CD4-positive, alpha-beta T cell treated with Interleukin-6 for 4 hours (primary cell): ENCODE measurements at places on chromosomes 16 and 17.

DNA sequence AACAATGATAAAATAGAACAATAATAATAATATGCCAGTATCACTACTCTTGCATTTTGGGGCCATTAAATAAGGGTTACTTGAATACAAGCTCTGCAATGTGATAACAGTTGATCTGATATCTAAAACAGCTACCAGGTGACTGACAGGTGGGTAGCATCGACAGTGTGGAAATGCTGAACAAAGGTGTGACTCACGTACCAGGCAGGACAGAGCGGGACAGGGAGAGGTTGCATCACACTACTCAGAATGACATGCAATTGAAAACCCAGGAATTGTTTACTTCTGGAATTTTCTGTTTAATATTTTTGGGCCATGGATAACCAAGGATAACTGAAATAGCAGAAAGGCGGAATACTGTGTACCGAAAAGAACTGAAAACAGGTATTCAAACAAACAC, 15.8 kb upstream of the ZNF19 start:
- no peak for DNase-seq

DNA sequence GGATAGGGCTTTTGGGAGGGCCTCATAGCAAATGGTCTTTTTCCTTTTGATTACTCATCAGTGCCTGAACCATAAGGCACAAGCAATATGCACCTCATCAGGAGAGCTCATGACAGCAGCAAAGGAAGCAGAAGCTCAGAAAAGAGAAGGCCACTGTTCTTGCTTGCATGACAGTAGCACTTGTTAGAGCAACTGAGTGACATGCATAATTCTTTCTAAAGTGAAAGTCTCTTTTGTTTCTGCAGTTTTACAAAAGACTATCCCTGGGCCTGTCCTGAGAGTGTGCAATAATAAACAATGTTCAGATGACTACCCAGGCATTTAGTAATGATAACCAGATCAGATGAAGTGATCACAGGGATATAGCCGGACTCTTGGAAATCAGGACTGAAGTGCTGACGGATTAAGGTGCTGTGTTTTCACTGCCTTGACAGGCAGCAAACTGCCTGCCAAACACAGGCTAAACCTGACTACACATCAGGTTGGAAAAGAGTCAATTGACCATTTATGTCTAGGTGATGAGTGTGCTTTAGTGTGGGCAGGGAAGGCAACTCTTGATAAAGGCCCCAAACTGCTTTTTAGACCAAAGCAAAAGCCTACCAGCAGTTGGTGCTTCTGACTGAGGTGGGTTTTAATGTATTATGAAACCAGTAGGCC, 1860.3 kb downstream of the TP53TG3F start:
- no peak for DNase-seq

GRCh38 chr16:56617212-56618085, 8.1 kb upstream of the MT1E start:
- DNase-seq: peak; percentile 77

GRCh38 chr16:85316944-85317343, 204.7 kb upstream of the CIBAR2 start:
- DNase-seq: no peak

DNA sequence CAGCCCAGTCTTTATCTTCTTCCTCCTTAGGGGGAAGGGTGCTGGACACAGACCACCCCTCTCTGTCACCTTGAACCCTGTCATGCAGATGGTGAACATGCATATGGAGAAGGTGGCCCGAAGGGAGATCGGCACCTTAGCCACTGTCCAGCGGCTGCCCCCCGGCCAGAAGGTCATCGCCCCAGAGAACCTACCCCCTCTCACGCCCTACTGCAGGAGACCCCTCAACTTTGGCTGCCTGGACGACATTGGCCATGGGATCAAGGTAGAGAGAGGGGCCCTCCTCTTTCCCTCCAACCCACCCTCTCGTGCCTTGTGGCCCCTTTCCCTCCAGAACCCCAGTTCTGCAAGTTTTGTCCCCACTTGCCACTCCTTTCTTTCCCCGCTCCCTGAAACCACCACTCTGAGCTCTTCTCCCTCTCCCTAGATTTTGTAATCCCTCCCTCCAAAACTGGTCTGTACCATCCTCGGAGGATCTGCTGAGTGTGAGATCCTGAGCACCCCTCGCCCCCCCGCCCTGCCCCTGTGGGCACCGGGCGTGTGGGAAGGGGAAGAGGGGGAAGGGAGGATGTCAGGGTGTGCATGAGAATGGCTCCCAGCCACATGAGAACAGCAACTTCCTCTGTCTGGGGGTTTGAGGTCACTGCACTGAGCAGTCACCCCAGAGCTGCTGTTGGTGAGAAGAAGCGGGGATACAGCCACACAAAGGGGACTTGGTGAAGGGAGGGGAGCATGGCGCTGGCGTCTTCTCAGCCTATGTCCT, 7.3 kb downstream of the ABI3 start:
- DNase-seq: peak; percentile 83

DNA sequence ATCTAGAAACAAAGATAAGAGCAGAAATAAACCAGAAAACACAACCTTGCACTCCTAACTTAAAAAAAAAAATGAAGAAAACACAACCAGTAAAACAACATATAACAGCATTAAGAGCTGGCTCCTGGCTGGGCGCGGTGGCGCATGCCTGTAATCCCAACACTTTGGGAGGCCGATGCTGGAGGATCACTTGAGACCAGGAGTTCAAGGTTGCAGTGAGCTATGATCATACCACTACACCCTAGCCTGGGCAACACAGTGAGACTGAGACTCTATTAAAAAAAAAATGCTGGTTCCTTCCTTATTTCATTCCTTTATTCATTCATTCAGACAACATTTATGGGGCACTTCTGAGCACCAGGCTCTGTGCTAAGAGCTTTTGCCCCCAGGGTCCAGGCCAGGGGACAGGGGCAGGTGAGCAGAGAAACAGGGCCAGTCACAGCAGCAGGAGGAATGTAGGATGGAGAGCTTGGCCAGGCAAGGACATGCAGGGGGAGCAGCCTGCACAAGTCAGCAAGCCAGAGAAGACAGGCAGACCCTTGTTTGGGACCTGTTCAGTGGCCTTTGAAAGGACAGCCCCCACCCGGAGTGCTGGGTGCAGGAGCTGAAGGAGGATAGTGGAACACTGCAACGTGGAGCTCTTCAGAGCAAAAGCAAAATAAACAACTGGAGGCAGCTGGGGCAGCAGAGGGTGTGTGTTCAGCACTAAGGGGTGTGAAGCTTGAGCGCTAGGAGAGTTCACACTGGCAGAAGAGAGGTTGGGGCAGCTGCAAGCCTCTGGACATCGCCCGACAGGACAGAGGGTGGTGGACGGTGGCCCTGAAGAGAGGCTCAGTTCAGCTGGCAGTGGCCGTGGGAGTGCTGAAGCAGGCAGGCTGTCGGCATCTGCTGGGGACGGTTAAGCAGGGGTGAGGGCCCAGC, 2.6 kb downstream of the STH start:
- DNase-seq: no peak

DNA sequence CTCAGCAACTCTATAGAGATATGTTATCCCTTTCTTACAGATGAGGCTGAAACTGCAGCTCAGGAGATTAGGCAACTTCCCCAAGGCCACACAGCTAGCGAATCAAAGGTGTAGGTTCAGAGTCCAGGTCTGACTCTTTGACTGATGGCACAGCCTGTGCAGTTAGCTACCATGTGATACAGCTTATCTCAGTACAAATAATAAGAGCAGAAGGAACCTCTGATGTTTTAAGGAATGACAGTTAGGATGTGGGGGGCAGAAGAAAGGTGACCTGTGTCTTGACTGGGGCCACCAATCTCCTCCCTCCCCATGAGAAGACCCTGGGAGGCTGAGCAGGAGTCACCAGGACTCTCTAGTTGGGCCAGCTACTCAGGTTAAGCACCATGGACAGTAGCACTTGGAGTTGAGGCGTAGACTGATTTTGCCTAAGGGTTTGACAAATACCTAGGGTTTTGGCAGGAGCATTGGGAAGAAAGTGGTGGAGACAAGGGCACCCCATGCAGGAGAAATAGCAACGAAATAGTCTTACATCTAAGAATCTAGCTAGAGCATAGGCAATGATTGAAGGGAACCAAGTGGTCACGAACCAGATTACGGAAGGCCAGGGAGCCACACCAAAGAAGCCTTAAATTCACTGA, 22.8 kb upstream of the ACSM2B start:
- DNase-seq: no peak

DNA sequence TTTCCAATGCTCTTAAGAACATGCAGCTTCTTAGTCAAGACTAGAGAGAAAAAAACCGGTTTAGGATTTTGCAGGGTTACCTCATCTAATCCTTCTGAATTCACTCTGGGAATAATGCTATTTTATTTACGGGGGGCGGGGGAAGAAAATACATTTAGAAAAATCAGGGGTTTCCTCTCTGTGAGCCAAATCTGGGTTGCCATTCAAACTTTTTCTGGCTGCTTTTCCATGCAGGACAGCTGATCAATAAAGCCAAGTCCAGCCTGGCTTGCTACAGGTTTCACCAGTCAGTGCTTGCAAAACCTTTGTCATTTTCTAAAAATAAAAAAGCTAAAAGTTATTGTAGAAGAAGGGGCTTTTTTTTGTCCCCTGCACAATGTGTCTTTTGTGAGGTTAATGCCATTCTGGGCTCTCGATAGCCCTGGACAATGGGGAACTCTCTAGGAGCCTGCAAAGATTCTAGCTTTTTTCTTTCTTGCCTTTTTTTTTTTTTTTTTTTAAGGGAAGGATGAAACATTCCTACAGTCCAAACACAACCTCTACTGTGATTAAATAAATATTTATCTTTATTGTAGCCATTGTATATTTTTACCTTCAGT, 13.1 kb upstream of the ZFHX3 start:
- DNase-seq: no peak

DNA sequence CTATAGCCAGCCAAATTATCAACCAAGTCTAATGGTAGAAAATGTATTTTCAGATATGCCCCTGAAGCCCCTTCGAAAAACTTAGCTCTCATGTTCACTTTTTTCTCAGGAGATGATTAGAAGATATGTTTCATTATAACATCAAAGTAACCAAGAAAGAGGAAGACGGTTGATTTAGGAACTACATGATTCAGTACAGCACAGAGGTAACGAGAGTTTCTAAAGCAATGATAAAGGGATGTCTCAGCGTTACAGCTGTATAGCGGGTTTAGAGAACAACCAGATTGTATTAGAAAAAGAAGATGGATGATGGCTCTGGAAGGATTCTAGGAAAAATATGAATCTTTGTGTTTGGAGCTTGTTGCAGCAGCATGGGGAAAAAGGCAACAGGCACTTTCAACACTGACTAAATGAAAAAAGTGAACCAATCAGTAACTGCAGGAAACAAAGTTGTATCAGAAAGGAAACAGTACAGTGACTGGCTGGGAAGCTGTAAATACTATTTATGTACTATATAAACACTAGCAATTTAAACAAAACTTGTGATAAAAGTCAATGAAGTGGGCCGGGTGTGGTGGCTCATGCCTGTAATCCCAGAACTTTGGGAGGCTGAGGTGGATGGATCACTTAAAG, 21.5 kb downstream of the MBTD1 start:
- DNase-seq: no peak

- no peak for DNase-seq
These were observed 157.3 kb downstream of the CDH13 start for GRCh38 chr16:82783933-82784572.

DNA sequence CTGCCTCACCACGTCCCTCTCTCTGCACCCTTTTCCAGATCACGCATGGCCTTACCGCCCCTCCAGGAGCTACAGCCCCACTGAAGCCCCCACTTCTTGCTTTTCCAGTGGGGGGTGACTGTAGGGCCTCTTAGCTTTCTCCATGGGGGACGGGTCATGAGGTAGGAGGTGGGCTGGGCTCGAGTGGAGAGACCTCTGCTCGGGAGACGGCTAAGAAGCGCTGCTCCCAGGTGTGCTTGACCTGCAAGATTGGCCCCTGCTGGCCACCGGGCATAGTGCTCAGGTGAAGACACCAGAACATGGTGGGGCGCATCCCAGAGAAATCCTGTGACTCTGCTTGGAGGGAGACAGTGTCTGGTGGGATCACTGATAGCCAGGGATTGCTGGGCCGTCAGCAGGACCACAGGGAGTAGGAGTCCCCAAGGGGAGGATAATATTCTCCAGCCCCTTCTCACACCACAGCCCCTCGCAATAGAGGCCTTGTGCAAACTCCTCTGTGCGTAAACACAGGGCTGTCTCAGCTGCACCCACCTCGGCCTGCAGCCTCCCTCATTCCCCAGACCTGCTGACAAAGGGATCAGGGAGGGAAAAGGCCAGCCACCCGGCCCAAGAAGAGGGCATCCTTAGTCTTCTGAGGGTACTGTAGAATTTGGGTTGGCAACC, 8.9 kb upstream of the GALK1 start:
- DNase-seq: no peak

- DNase-seq: no peak
These were observed 191.6 kb upstream of the GSE1 start for GRCh38 chr16:85421338-85422195.

GRCh38 chr17:9330141-9330540, 245.5 kb downstream of the STX8 start:
- no peak for DNase-seq

DNA sequence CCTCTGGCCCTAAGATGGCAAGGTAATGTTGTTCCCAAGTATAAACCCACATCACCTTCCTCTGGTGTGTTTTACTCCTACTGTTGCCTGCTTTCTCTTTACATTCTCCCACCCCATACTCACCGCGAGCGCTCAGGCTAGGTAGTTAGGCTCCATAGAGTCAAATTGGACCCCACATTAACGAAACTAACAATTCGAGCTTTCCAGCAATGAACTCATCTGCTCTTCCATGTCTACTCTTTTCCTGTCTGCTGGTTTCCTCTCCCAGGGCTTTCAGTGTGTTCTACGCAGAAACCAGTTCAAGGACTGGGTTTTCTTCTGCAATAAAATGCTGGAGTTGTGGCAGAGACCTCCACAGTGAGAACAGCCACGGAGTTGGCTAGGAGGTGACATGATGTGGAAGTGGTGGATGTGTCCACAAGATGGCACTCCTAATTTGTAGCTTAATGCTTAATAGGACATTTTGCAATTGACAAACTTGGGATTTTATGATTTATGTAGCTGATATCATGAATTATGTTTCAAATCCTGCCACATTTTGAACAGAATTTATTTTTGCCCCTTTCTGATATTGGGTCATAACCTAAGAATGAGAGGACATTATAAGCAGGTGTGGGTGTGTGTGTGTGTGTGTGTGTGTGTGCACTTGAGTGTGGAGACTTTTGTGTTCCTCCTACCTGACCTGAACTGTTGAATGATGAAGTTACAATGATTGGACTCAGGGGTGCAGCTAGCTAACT, 2.2 kb upstream of the UQCRC2 start:
- peak; percentile 29 for DNase-seq
